ENCODE measurements at places on chromosomes 2 and 18.

- DNase-seq: peak; percentile 23
Measured at GRCh38 chr2:71340176-71340575, 8.6 kb downstream of the ZNF638 start.

DNA sequence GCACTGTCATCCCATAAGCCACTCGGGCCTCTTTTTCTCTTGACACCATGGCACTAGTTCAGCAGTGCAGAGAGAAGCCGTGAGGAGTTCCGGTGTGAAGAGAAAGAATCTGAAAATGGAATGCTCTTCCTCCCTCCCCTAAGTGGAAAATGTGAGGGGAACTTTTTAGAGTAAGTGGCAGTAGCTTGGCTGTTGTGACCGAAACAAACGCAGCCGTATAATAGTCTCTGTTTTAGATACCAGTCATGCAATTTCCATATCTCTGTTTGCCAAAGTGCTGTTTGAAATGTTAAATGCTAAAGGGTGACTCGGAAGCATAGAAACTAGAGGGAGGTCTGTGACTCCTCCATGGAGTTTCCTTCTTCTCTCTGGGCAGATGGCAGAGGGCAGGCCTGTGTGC lies 122.9 kb downstream of the MTCL1 start:
- no peak for DNase-seq

DNA sequence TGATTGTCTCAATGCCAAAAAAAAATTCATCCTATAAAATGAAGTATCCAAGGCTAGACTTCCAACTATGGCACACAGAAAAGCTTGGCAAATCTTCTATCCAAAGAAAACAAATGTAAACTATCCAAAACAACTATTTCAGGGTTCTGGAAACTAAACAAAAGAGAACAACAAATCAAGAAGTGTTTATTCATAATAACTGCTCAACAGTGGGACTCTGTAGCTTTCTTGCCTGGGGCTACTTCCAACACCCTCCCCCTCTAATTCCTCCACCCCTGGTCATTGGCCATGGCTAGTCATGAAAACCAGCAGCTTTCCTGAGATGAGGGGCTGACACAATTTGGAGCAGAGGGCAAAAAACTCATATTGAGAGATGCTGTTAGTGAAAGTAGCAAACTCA lies 107.0 kb downstream of the EXOC6B start:
- DNase-seq: no peak

GRCh38 chr2:240198226-240198625 lies 57.8 kb upstream of the OTOS start:
- DNase-seq: no peak

DNA sequence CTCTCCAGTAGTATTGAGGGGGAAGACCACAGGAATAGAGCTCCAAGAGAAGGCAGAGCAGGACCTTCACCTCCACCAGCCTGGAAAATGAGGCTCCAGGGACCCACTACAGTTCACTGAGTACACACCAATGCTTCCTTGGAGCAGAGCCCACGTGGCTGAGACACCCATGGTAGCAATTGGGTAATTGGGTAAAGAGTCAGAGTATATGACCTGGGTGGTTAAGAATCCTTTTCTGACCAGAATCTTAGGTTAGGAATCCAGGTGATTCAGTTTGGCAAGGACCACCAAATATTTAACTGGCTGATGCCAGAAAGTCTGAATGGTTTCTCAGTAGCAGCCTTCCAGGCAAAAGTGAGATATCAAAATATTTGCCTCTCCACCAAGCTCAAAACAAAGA lies 107.7 kb downstream of the MDH1 start:
- no peak for DNase-seq

- DNase-seq: no peak
Measured at GRCh38 chr2:3176071-3176868, 201.3 kb downstream of the EIPR1 start.

DNA sequence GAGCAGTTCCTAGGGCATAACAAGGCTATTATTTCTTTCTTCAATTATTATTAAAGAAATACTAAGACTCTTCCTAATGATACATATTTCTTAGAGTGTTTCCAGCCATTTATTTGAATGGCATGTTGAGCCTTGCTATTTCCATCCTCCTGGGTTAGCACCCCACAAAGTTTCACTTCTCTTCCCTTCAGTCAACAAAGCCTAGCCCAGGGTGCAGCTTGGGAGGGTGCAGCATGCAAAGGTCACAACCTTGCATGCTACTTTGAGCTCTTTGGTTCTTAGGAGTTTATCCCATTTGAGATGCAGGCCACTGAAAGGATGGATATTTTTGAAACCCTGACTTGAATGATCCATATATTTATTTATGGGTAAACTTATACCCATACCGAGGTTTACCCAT lies 454.4 kb upstream of the MEIS1 start:
- DNase-seq: no peak

DNA sequence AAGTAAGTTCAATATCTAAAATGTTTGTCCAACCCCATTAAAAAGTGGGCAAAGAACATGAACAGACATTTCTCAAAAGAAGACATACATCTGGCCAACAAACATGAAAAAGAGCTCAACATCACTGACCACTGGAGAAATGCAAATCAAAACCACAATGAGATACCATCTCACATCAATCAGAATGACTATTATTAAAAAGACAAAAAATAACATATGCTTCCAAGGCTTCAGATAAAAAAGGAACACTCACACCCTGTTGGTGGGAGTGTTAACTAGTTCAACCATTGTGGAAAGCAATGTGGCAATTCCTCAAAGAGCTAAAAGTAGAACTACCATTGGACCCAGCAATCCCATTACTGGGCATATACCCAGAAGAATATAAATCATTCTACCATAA lies 931.1 kb downstream of the LRP1B start:
- DNase-seq: no peak

GRCh38 chr2:236816197-236817170 lies 246.9 kb downstream of the ACKR3 start:
- no peak for DNase-seq

GRCh38 chr2:203177361-203177760 lies 61.5 kb upstream of the CYP20A1 start:
- no peak for DNase-seq

DNA sequence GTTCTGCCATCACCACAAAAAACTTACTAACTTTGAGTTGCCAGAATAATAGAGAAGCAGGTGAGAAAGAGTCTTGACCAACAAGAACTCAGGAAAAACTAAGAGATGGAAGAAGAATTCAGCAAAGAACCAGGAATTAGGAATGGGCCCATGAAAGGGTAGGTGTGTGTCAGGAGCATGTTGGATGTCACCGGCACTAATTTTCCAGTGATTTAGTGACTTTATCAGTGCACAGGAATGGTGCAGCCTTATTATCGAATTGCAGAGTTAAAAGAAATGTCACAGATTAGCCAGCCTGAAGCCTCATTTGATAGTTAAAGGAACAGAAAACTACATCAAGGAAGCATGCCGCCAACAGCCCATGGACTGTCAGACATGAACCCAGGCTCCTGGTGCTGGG lies 9.0 kb upstream of the BOD1L2 start:
- no peak for DNase-seq

DNA sequence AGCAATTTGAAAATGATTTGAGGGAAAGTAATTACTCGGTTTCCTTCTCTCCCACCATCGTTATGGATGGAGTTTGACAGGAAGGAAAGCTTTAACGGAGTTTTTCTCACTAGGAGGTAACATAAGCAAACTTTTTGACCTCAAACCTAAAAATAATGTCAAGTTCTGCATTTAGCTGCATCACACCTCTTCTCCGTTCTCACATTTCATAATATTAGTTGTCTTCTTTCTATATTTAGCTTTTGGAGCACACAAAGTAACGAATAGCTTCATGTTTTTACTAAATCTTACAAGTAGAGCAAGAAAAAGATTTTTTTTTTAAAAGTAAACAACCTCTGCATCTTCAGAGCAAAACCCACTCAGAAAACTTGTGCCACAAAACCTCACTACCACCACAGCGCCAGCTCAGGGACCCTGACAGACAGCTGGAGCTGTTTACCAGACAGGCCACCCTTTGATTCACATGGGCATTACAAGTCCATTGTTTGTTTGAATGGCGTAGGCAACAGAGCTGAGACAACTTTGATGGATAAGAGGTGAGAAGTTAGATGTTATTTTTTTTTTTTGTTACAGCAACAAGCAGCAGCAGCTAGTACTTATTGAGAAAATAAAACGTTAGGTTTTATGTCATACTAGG lies 21.9 kb upstream of the ICOS start:
- DNase-seq: no peak

DNA sequence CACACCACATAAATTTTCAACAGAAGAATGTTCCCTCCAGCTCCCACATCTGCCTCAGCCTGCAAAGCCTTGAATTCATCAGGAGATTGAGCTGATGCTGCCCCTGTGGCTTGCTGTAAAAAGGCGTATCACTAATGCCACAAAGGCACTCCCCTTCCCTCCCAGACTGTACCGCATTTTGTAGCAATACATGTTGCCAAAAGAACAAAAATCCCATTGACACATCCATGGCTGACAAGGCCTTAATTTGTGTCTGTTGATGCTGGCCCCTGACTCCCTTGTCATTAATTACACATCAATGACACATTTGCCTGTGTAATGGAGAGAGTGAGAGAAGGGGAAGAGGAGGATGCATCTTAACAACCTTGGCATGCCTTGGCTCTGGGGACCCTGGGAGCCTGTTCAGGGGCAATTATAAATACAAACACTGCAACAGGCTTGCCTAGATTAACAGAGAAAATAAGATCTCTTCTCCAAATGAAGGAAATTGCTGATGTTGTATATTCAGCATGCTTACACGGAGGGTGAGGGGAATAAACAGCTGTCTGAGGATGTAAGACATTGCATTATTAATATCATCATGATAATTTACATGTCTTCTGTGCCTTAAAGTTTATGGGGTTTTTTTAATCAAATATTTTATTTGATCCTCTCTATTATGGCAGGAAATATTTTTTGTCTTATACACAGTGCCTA lies 264.0 kb downstream of the SUCLG1 start:
- no peak for DNase-seq

DNA sequence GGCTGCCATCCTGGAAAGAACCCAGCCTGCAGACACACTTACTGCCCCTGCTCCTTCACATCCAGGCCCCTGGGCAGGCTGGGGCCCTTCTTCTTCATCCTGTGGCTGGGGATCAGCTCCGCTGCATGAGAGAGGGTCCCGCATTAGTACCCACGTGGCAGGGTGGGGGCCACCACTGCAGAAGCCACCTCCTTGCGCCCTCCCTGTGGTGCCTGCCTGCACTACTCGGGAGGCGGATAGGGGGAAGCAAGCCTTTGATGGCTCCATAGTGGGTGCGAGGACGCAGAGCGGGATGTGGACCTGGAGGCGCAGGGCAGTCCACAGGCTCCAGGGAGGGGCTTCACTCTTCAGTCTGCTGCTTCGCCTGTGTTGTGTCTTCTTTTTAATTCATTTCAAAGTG lies 46.7 kb downstream of the GPC1 start:
- DNase-seq: no peak

DNA sequence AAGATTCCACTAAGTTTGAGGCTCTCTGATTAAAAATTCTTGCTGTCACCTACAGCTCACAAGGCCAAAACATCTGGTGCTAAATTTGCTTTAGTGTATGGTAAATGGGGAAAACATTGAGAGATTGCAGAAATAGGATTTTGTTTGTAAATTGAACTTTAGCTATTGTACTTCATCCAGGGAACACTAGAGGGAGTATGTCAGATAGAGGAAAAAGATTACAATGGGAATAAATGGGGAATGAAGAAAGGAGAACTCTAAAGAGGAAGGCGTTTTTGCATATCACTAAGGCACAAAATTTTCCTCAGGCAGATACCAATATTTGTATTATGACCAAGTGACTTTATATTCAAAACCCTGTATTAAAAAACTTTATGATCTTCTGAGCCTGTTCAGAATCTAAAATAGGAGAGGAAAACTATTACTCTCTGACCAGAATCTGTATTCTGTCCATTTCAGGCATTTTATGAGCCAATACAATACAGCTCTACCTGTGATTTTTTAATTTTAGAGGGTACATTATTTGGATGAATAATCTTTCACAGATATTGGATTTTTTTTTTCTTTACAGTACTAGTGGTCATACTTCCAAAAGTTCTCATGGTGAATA lies 52.3 kb upstream of the ITGB6 start:
- DNase-seq: peak; percentile 7

DNA sequence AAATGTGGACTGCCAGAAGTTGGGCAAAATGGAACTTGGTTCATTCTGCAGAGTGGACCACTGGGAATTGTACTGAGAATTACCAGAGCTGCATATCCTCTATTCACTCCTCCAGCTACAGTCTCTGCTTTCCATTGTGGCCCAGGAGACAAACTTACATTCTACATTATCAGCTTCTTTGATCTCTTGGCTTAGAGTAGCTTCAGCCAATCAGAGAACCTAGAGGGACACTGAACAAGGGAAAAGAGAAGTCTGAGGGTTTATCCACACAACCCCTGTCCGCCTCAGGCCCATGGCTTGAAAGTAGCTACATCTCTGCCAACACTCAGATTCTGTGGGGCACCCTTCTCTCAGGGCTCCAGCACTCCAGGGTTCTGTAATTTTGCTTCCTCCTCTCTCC lies 251.1 kb downstream of the TRIB2 start:
- DNase-seq: no peak

GRCh38 chr2:241908686-241909420 lies 39.3 kb downstream of the RTP5 start:
- no peak for DNase-seq

DNA sequence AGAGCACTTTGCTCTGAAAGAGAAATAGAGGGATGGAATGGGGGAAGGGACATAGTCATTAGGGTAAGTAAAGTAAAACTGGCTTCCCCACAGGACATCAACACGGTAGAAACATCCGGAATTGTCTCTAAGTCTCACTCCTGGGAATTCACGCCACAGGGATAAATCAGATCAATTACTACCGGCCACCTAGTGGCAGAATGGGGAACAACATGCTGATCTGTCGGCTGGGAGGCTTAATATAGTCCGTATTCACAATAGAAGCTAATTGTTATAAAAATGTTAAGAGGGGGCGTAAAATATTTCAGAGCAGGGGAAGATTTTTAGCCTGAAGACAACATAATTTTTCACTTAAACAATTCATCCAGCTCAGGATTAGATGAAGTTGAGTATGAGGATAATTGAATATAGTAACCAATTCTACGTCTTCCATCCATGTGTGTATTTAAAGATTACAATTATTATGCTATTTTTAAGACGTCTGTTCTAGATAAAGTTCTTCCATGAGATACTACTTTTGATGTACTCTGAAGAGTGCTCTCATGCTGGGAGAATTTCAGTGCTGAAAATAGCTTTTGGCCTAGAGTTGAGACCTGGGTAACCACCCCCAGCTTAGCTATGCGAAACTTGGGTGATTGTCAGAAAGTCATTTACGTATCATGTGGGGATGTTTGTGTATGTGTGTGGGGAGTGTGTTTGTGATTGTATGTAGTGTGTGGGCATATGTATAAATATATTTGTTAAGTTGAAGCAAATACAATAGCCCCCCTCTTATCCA lies 65.7 kb downstream of the LRRTM1 start:
- no peak for DNase-seq

DNA sequence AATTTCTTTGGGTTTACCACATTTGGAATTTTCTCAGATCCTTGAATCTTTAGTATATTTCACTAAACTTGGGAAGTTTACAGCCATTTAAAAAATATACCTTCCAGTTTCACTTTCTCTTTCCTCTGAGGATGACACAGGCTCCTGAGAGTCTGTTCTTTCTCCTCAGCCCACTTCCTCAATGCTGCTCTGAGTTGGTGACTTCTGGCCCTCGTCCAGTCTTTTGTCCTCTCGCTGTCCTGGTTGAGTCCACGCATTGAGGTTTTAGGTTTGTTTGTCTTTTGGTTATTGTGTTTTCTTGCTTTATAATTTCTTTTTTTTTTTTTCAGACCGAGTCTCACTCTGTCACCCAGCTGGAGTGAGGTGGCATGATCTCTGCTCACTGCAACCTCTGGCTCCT lies 40.7 kb upstream of the GALR1 start:
- no peak for DNase-seq

- DNase-seq: no peak
Measured at GRCh38 chr2:177753682-177754491, 318.7 kb downstream of the PDE11A start.
